CD4-positive, alpha-beta T cell treated with Interleukin-6 for 4 hours (primary cell): ENCODE measurements at places on chromosomes 2 and 18.
A peak's percentile ranks its signal among the peaks of the same experiment; 100 is the strongest.

- no peak for DNase-seq
Observed at GRCh38 chr18:48313792-48314191, 95.4 kb downstream of the ZBTB7C start.

DNA sequence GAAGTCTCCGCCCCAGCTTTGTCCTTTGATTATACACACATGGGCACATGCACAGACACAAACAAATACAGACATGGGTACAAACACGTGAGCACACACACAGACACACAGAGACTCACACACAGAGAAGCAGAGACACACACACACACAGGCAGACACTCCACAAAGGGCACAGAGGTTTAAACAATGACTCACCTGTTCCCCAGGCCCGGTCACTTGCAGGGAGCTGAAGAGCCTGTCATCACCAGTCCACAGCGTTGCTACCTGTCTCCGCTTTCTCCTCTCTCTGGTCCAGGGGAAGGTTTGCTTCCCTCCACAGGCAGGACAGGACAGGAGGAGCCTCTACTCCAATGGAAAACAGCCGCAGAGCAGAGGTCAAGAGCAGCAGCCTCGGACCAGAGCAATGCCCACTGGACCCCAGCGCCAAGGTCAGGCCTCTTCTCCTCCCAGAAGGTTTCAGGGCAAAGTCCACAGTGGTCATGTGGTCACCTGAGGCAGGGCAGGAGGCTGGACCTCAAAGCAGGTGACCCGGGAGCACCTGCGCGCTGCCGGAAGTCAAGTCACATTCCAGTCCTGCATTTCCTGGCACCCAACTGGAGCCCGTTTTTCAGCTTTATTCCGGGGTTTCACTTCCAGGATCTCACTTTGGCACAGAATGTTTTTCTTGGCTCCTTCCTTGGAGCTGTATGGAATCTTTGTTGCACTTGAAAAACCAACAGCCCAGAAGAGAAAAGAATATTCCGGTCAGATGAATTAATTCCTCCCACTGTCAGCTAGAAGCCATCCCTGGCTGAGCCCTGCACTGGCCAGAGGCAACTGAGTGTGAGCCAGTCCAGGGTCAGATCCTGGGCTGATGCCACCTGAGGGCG lies at the start of gene RAB17:
Gene RAB17, minus strand, starts transcription at position 463 of the 869 bp plus-strand sequence. CDS start 4,580 bp downstream, outside the sequence.
- DNase-seq: no peak

DNA sequence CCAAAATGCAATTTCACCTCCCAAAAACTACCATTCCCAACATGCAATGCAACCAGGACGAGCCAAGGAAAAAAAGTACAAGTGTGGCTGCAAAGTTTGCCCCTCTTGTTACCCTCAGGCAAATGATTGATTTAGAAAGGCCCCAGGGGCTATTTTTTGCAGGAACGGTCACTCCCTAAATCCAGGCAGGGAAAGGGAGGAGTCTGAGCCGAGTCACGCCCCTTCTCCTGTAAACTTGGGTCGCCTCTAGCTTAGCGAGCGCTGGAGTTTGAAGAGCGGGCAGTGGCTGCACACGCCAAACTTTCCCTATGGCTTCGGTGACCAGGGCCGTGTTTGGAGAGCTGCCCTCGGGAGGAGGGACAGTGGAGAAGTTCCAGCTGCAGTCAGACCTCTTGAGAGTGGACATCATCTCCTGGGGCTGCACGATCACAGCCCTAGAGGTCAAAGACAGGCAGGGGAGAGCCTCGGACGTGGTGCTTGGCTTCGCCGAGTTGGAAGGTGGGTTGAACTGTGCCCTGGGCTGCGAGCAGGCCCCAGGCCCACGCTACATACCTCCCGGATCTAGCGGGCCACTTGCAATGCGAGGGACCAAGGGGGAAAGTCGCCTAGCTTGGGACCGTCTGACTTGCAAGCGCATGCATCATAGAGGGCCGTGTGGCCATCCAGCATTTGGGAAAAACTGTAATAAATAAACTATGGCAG lies at the start of gene GALM:
Gene GALM, plus strand, starts transcription at position 261 of the 702 bp plus-strand sequence. Its CDS starts 48 bp downstream, at position 309.
- peak; percentile 59 for DNase-seq

- DNase-seq: no peak
Observed at GRCh38 chr18:75779910-75780309, 352.4 kb upstream of the SMIM21 start.
